GM23248 (cell line): ENCODE measurements at places on chromosomes 16 and 17. TPM values are rescaled to one million over a fixed set of nuclear protein-coding genes. Genes with fewer than 3 reads are reported as not detected.

DNA sequence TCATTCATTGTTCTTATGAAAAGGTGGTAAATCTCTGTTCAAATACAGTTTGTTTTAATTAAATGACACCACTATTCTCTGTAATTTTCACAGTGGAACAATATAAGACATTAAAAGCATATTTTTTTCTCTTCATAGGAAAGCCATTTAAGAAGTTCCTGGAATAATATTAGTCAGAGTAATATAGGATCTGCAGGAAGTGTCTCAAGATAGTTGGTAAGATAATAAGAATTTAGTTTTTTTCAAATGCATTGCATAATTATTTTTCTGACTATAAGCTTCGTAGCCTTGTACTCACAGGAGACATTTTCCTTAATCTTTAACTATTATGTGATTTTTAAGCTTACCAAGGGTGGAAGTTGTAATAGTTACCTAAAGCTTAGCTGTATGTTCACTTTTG lies 16.9 kb downstream of the STXBP4 start:
- peak; percentile 36 for DNase-seq

- DNase-seq: no peak
Observed at GRCh38 chr17:48113201-48113676, 5.7 kb downstream of the SNX11 start.

- no peak for DNase-seq
Observed at GRCh38 chr16:58491-59439, 5.1 kb downstream of the SNRNP25 start.

GRCh38 chr17:16101440-16101839 lies 101.8 kb downstream of the TTC19 start:
- no peak for DNase-seq

Gene SLC2A4
- polyA plus RNA-seq: 0.08 TPM in 1 of 2 replicates, not detected in the other

- DNase-seq: no peak
Observed at GRCh38 chr16:49026566-49027181, 255.0 kb downstream of the CBLN1 start.

Gene CFAP97D1
- polyA plus RNA-seq: not detected in 2 replicates
